ENCODE measurements at places on chromosomes 1 and 21. TPM values are rescaled to one million over a fixed set of nuclear protein-coding genes. Genes with fewer than 3 reads are reported as not detected.

POMGNT1 gene
- total RNA-seq: 178 TPM

TMEM240 gene
- 4.1 TPM for total RNA-seq

GRCh38 chr1:27318136-27318535, 3.8 kb upstream of the TMEM222 start:
- DNase-seq: no peak

- DNase-seq: no peak
These were observed 636 bp downstream of the VAMP4 start for GRCh38 chr1:171740987-171741871.

DNA sequence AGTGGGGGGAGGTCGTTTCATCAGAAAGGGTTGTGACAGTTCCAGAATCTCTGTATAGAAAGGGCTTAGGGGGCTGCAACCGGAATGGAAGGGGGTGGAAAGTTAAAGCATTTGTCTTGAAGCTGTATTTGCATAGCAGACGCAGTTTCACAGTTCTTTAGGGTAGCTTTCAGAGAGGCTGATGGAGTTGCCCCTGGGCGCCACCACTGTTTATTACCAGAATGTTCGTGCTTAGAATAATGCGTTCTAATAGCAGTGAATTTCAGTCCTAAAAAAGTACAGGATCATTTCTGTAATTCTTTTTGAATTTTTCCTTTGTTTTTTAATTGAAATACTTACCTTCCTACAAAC, 1.3 kb downstream of the EXO1 start:
- DNase-seq: no peak

DNA sequence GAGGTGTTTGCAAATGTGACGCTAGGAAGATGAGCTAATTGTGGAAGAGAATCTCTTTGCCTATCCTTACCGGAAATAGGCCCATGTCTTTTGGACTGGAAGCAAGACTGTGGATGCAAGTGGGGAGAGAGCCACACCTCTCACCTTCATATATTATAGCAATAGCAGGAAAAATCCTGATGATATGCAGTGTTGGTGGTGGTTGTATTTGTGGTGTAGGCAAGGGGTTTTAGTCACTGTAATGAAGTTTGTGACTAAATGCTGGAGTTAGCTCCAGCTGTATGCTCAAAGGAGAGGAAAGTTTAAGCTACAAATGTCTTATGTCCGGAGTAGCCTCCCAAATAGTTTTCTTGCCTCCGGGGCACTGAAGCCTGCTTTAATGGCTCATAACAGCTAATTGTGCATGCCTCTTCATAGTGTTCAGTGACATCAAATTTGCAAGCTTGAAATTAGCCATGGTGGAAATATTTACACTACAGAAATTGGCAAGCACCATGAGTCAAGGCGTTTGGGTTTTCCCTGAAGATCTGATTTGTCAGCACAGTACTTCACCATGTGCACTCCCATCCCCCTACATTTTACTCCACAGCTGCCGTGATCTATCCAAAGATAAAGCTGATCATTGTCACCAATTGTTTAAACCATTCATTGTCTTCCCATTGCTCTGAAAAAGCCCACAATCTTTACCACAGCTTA, 102.6 kb upstream of the ZNF644 start:
- no peak for DNase-seq

DNA sequence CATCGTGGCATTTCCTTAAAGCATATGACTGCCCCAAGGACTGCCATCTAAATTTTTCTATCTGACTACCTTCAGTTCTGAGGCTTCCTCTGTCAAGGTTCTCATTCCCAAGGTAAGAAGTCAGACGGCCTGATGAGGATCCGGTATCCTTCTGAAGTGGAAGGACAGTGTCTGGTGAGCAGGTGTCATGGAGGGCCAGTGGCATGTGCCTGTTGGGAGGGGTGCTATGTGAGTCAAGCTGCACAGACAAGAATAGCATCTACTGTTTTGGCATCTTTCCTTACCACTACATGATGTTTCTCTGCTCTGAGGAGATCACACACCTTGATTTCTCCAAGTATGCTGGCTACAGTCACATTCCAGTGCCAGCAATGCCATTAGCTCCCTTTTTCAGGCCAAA, 99.6 kb upstream of the RGS1 start:
- DNase-seq: no peak

GRCh38 chr1:17862121-17862520, 107.0 kb downstream of the ACTL8 start:
- no peak for DNase-seq

DNA sequence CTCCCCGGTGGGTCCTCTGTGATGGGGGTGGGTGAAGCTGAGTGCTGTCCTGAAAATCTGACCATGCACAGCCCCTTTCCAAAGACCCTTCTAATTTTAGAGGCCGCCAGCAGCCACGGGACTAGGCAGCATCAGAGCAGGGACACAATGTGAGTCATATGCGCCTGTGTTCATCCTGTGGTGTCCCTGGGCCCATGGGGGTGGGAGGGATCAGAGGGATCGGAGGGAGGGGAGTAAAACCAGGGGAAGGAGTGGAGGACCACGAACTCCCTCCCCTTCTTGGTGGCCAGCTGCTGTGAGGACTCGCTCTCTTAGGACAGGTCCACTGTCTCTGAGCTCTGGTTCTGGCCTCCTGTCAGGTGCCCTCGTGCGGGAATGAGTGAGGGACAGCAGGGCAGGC, 61.5 kb downstream of the ADARB1 start:
- DNase-seq: no peak

DNA sequence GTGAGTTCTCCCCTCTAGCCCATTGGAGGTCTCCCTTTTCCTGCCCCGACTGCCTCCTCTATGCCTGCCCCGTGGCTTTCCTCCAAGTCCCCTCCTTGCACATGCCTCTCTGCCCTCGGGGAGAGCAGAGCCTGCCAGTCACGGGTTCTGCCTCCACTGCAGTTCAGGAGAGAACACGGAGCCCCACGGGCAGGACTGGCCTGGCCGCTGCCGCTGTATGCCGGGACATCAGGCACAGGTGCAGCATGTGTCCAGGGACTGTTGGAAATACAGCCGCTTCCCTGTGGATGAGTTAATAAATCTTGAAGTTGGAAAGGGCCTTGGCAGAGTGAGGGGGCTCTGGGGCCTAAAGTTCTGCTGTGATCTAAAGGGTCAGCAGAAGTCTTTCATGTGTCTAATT, 676.6 kb downstream of the MATN1 start:
- no peak for DNase-seq

All from Panc1 (cell line).